ENCODE measurements at places on chromosomes 5 and 9.

- DNase-seq, result no peak
Observed at GRCh38 chr9:94881454-94881853, 155.0 kb downstream of the AOPEP start.

DNA sequence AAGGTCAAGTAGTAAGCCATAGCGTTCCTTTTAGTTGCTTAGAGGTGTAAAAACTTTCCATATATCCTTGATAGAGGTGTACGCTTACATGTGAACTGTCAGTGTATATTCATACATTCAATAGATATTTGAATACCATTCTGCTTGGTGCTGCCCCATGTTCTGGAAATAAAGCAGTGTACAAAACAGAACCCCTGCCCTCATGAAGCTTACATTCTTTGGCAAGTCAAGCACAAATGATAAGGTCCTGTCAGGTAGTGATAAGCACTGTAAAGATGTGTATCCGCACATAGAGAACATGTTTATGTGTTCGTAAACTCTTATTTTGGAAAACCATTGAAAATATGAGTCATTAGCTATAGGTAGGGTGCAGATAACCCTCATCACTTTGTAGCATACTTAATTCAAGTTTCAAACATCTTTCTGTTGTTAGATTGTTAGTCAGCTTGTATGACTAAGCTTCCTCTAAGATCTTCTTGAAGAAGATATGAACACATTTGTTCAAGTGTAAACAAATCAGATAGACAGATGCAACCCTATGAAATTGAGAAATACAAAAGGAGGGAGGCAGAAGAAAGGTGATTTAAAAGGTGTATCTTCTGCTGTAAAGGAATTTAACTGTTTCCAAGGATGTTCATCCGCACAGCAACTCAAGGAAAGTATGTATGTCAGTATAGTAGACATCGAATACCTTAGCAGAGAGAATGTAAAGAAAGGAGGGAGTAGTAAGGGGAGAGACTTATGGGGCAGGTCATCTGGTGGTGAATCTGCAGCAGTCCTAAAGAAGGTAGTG is 1.6 kb downstream of the GTF3C4 start:
- no peak for DNase-seq

- no peak for DNase-seq
Observed at GRCh38 chr9:109513871-109514270, 15.8 kb upstream of the PTPN3 start.

- no peak for DNase-seq
Observed at GRCh38 chr5:126805063-126805462, 28.1 kb downstream of the LMNB1 start.

- no peak for DNase-seq
Observed at GRCh38 chr5:20340126-20340525, 352.1 kb upstream of the CDH18 start.

GRCh38 chr5:56011835-56012234 is 17.1 kb upstream of the IL6ST start:
- DNase-seq, result no peak

- DNase-seq, result no peak
Observed at GRCh38 chr5:109660301-109660700, 29.4 kb upstream of the MAN2A1 start.

All from NCI-H2081 (cell line).